H1 (cell line): ENCODE measurements at places on chromosomes 2 and 18.

DNA sequence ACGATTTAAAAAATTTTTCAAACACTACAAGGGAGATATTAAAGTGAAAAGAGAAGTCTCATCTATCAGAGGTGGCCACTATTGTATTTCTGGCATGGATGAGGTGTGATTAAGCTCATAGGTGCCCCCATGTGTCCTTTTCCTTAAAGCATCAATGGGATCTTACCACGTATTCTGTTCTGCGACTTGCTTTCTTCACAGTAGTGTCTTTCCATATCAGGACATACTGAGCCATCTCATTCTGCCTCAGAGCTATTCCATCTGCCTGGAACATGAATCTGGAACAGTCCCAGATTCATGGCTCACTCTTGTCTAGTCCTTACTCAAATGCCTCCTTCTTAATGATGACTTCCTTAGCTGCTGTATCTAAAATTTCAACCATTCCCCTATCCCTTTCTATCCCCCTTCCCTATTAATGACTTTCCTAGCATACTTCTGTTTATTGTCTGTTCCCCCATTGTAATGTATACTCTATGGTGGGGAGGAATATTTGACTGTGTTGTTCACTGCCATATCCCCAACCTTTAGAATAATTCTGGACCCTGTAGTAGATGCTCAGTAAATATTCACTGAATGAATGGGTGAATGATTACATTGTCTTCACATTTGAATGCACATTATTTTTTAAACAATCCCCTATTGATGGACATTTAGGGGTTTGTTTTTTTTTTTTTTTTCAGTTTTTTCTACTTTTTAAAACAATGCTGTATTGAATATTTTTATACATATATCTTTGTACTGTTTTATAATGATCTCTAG is 11.1 kb downstream of the STAMBP start:
- DNase-seq: no peak

GRCh38 chr18:13558124-13558523 is 168.2 kb downstream of the FAM210A start:
- peak; percentile 34 for DNase-seq

- no peak for DNase-seq
Measured at GRCh38 chr2:145918951-145919350, 1399.0 kb upstream of the ZEB2 start.

DNA sequence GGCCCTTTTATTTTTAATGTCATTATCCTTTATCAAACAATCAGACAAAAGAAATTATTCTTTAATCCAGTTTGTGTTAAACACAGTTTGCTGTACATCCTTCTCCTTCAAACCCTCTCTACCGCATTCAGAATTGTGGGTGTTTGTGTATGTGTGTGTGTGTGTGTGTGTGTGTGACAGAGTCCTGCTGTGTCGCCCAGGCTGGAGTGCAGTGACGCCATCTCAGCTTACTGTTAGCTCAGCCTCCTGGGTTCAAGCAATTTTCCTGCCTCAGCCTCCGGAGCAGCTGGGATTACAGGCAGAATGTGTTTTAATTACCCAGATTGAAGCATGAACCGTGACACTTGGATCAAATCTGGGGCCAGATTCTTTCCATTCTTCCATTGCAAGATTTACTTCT is 723.7 kb downstream of the DCDC2C start:
- no peak for DNase-seq

DNA sequence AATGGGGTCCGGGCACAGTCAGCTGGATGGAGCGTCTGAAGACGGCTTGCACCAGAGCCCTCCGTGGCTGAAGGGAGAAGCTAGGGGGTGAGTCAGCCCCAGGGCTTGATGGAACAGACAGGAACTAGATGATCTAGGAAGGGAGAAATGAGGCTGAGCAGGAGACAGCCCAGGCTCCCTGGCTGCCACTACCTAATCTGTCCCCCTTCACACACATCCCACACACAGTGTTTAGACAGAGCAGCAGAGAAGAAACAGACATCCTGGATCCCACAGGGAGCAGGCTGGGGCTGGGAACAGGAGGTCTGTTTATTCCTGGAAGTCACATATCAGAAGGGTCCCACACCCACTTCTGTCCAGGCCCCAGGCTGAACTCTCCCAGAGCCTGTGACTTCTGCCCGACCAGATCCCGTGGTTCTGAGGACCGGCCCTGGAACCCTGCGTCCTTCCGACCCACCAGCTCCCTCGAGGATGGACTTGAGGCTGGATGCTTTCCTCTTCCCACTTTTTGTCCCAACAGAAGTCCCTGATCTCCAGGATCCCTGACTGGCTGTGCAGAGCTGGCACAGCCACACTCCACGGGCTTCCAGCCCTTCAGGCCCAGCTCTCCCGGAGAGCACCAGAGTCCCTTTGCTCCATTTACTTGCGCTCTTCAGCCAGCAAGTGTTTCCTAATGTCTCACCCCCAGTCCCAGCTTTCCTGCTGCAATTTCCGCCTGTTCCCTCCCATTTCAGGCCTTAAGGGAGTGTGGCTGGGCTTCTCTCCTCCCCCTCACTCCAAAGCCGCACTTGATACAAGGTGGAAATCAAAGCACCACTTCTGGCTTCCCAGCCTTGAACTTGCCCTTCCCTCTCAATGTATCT is 1.5 kb upstream of the GPBAR1 start:
- no peak for DNase-seq

GRCh38 chr18:48328473-48329210 is 80.5 kb downstream of the ZBTB7C start:
- DNase-seq: no peak

DNA sequence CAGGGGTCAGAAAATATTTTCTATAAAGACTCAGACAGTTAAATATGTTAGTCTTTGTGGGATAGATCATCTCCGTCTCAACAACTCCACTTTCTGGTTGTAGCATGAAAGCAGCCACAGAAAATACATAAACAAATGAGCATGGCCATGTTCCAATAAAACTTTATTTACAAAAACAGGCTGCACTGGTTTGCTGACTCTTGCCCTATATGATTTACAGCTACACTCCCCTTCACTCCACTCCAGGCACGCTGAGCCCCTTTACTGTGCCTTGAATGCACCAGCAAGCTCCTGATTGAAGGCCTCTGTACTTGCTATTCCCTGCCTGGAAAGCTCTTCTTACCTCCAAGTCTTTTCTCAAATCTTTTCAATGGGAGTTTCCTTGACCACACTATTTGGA is 5.8 kb upstream of the STAMBP start:
- DNase-seq: no peak

GRCh38 chr2:200454927-200455801 is 54.7 kb downstream of the KCTD18 start:
- DNase-seq: no peak

- DNase-seq: no peak
Measured at GRCh38 chr2:239061824-239062570, 214.1 kb downstream of the TWIST2 start.

DNA sequence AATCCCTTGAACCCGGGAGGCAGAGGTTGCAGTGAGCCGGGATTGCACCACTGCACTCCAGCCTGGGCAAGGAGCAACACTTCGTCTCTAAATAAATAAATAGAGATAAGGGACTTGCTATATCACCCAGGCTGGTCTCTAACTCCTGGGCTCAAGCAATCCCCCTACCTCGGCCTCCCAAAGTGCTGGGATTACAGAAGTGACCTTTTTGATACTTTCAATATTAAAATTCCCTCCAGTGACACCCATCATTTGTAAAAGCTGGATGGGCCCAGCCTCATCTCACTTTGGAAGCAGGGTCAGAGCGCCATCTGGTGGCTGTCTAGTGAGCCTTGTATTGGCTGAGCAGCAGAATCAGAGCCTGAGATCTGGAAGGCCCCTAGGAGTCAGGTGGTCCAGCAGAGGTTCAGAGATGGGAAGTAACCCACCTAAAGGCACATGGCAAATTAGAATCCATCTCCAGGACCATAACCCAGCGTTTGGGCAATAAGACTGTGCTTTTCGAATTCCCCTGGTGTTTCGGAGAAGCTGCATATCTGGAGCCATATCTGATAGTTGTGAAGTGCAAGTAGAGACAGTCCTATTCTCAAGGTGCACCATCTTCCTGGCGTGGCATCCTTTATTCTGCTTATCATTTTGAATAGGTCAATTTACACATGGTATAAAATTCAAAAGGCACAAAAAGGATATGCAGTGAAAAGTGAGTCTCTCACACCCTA is 18.3 kb upstream of the SLC35F6 start:
- peak; percentile 90 for DNase-seq

GRCh38 chr2:48424356-48424755 is 105.6 kb upstream of the STON1 start:
- DNase-seq: no peak

GRCh38 chr2:238997137-238997390 is 149.2 kb downstream of the TWIST2 start:
- DNase-seq: no peak

- DNase-seq: no peak
Measured at GRCh38 chr2:203599509-203599908, 64.4 kb upstream of the RAPH1 start.

DNA sequence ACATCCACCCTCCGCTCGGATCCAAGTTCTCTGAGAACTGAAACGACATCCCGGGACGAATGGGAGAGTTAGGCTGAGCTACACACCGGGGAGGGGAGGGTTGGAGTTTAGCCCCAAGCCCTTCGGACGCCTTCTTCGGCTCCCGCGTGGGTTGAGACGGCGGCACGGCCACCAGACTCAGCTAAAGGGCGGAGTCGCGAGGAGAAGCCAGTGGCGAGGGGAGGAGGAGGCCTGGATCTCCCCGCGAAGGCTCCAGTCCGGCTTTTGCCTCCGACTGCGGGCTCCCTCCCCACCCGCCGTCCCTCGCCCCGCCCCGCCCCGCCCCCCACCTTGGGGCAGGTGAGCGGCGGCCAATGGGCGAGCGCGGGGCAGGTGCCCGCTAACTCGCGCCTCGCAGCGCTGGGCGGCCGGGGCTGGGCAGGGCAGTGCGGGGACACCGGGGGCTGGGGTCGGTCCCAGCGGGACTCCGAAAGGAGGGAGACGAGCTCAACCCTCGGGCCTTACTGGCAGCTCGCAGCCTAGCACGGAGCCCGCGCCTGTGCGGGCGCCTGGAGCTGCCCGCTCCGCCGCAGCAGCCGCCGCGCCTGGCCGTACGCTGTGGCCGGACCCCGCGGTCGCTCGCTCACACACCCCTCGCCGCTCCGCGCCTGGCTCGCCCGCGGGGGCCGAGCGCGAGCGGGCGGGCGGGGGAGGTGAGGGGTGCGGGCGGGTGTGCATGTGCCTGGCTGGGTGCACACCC is at the start of gene EMX1:
EMX1 (plus strand) TSS at position 382 of the 739 bp plus-strand sequence; CDS start at position 716, 334 bp downstream.
- no peak for DNase-seq

DNA sequence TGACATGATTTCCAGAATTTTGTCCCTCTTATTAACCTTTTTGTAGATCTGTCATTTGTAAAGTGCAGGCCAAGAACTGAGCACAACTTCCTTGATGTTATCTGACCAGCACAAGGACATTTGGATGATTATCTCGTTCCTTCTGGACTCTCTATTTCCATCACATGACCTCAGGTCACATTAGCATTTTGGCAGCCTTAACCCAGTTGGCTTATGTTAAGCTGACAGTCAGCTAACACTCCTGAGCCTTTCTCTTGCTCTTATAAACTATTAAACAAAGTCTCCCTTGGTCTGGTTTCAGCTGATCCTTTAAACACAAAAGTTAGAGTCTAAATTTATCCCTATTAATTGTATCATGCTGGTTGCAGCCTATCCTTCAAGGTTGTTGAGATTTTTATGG is 167.2 kb upstream of the RBBP8 start:
- no peak for DNase-seq

DNA sequence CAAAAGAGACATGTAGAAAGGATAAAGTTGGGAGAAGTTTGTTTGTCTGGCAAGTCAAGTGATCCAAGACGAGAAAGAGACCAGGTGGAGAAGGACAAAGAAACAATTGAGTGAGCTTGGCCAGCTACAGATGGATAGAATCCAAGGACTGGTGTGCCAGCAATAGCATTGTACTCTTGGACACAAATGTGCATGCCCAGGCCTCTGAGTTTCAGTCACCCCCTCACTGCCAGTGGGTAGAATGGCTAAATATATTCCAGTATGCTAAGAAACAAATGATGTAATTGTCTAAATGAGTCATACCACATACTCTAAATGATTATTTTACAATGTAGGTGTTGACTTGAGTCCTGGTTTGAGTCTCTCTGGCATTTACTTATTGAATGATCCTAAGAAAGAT is 881.3 kb downstream of the LRRTM4 start:
- no peak for DNase-seq

DNA sequence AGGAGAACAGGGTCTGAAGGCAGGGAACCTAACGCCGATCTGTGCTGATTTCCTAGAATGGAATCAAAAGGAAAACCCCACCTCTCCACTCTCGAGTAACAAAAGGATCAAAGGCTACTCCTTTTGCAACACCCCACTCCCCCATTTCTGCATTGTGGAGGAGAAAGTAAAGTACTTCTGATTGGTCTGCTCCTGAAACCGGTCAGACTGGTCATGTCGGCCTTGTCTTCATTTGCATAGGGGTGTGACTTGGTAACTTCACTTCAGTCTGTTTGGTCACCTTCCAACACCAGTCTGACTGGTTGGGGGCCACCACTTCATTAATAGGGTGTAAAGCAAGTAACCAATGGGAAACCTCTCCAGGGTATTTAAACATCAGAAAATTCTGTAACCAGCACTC is 771.9 kb downstream of the ERBB4 start:
- DNase-seq: no peak

DNA sequence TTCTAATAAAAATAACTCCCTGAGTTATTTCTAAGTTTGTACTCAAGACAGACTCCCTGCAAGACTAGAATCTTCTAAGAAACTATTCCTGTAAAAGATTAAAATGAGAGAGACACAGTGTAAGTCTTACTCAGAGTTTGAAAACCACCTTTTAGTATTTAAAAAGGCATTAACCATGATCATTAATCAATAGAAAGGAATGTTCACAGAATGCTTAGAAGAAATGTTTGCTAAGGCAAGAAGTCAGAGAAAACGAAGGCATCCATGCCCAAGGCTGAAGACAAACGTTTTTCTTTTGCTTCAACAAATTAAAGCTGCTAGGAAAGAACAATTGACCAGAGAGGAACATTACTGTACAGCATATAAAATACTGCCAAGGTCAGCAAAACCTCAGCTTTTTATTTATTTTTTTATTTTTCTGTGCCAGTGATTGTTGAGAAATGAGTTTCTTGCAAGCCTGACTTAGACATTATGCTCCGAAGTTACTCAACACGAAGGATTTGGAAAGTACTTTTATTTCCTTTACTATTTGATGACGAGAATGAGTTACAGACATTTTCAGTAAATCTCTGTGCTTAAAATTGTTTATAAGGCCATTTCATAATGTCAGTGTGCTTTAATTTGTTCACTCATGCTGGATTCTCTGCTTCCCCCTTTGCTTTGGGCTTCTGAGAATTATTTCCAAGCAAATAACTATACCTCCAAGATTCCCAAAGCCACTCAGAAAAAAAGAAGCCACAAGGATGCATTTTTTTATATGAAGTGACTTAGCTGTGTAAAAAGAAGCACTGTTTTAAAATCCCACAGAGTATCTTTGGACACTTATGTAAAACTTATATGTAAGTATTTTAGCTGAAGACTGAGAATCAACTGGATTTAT is 20.5 kb downstream of the RND3 start:
- DNase-seq: no peak

- DNase-seq: no peak
Measured at GRCh38 chr18:63817441-63818051, 42.3 kb downstream of the SERPINB7 start.

GRCh38 chr2:110101280-110101844 is 14.3 kb downstream of the MALL start:
- DNase-seq: peak; percentile 27
